Suppressor macrophage (primary cell): ENCODE measurements at places on chromosomes 4 and X.
A peak's percentile ranks its signal among the peaks of the same experiment; 100 is the strongest.

DNA sequence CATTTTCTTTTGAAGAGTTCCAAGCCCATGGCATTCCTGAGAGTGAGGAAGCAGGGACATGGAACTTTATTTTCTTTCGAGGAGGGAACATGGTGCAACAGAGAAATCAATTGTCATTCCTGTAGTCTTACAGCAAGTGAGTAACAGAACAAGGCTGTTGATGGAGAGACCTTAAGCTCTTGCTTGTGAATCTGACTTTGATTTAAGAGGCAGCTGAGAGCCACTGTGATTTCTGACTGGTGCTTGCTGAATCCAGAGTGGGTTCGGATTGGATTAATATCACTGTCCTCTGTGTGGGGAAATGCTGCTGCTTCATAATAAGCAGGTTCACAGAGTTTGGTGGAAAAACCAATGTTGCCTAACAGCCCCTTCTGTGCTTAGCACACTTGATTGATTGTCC lies 4.7 kb upstream of the ATP1B4 start:
- no peak for DNase-seq

- no peak for DNase-seq
Observed at GRCh38 chr4:20612313-20612712, 87.9 kb upstream of the PACRGL start.

GRCh38 chrX:75131973-75132627 lies 24.0 kb downstream of the ABCB7 start:
- no peak for DNase-seq

- DNase-seq = no peak
Observed at GRCh38 chr4:45502471-45502870, 621.4 kb downstream of the GABRG1 start.

GRCh38 chrX:154380153-154380552 lies 1.1 kb downstream of the EMD start:
- no peak for DNase-seq

DNA sequence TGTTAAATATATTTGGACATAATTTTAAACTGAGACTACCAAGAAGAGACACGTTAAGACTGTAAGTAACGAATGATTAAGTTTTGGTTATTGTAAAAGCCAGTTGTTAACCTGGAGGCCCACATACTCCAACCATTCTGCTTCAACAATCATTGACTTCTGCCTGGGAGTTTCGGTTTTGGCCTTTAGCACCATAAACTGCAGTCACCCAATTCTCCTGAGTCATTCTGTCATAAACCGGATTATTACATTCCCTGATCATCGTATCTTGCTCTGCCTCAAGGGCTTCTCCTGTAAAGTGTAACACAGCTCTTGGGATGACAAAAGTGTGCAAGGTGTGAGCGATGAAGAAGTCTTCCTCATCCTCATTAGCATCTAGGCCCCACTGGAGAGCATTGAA lies 46.9 kb upstream of the PABPC1L2A start:
- DNase-seq = no peak

- DNase-seq = no peak
Observed at GRCh38 chrX:24956828-24957227, 58.9 kb downstream of the ARX start.

DNA sequence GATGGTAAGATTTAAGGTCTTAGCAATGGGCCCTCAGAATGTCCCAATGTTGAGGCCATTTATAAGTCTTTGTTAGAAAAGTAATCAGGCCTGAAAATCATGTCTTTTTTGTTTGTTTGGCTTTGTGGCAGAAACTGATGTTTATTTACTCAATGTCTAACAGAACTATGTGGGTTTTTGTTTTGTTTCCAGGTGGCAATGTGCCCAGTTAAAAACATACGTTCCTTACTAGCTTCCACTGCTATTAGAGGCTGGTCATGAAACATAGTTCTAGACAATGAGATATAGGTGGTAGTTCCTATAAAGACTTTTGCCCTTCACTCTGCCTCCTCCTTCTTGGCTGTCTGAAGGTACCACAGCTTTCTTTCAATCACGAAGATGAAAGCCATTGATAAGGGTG lies 108.8 kb downstream of the C4orf51 start:
- DNase-seq = no peak

DNA sequence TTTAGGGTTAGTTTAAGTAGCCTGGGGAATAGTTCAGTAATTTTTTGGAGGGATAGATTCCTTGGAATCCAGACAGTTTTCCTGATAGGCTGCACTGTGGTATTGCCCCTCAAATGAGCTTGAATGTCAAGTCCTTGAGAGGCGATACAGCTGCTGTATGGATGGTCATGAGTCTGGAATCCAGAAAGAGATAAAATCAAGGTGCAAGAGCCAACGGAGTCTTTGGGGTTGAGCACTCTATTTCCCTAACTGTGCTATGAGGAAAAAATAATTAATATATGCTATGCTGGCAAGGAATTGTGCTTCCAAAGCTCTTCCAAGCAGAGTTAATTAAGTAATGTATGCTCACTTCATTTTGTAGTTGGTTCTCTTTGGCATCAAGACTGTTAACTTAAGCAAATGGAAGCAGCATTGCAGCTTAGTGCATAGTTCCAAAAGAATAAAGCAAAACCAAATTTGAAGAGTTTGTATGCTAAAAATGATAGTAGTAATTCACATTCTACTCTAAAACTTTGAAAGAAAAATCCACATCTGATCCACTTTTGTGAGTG lies 48.8 kb downstream of the LIMCH1 start:
- no peak for DNase-seq

- no peak for DNase-seq
Observed at GRCh38 chr4:78312989-78313753, 238.4 kb upstream of the ANXA3 start.

DNA sequence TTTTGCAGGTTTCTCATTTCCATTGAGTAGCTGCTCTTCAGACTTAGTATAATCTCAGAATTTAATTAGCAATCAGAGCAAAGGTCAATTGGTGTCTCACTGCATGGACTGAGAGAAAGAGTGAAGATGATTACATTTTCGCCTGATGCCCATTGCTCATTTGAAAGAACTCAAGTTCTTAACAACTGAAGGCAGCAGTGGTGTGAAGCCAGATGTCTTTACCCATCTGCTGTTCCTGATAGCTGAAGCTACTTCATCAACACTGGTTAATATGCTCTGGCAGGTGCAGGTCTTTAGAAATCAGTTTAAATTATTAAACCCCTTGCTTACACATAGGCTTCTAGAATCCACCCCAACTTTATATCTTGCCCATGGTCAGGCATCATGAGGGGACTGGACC lies 64.5 kb upstream of the FRAS1 start:
- DNase-seq = no peak

GRCh38 chrX:47523713-47524166 lies 37.3 kb upstream of the ARAF start:
- DNase-seq = no peak

DNA sequence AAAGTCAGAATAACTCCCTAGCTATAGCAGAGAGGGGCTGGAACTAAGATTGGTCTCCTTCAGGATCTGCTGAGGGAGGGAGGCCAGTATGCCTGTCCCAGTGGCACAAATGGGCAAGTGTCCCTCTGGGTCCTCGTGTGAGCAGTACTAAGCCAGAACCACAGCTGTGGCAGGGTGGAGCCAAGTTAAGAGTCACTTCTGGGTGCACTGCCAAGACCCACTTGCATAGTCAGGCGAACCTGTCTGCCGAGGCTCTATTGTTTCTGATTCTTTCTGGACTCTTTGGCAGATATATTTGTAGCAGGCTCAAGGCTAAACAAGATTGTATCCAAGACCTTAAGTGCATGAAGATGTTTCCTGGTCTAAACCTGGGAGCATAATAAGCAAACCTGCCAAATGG lies 1123.7 kb upstream of the POU3F4 start:
- DNase-seq = no peak

DNA sequence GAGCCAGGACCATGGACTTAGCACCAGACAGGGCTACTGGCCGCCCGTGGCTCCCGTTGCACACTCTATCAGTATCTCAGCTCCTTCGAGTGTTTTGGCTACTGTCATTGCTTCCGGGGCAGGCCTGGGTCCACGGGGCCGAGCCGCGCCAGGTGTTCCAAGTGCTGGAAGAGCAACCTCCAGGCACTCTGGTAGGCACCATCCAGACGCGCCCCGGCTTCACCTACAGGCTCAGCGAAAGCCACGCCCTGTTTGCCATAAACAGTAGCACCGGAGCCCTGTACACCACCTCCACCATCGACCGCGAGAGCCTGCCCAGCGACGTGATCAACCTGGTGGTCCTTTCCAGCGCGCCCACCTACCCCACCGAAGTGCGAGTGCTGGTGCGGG lies 1.6 kb downstream of the FAT4 start:
- DNase-seq = no peak

GRCh38 chr4:129264008-129264657 lies 168.2 kb downstream of the C4orf33 start:
- no peak for DNase-seq

DNA sequence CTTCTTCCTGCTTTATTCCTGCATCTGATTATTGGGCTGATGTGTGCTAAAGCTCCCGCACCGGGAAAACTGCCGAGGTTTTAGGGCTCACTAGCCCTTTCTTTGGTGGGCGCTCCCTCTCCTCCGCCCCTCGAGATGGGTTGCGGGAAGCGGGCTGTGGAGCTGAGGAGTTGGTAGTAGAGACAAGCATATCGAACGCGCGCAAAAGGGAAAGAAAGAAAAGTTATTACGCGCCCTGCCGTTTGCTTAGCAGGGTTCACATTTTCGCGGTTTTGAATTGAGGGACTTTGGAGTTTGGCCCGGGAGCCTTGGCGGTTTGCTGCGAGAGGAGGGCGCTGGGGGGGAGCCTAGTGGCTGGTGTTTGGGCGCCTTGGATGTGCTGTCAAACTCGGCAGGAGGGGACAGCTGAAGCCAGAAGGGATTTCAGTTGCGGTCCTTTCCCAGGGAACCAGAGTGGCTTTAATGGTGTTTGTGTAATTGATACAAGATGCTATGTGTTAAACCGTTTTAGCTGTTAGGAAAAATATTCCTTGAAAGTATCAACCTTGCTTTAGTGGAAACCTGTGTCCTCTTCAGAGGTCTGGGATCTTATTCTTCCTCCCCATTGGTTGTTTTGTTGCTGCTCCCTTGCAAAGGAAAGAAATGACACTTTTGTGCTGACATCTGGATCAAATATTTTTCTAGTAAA lies 1.1 kb downstream of the GAB1 start:
- DNase-seq = peak; percentile 50

GRCh38 chrX:118459494-118459893 lies 36.1 kb upstream of the DOCK11 start:
- peak; percentile 26 for DNase-seq

DNA sequence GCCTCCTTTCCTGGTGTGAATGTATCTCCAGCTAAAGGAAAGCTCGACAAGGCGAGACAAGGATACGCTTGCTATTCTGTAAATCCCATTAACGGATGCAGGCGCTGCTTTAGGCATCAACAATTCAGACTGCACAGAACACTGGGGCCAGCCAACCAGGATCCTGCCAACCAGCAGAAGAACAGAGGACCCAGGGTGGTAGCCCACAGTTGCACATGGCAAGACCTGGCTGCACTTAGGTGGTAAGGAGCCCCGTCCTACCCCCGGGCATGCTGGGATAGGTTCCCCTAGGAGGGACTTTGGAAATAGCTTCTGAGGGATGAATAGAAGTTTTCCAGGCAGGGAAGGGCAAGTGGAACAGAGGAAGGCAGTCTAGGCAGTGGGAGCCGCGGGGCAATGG lies 20.7 kb downstream of the PSAPL1 start:
- no peak for DNase-seq

DNA sequence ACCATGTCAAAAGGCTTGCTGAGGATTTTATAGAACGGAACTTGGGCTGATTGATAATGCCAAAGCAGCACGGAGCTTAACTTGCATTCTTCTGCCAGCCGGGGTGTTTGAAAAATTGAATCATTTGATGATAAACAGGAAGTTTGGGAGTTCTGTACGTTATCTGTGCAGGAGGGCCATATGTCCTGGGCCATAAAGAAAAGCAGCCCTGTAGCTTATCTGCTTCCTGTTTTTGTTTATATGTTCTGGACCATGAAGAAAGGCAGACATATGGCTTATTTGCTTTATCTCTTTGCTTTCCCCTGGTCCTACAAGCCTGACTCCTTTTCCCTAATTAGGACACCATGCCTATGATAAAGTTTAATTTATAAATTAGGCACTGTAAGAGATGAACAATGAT lies 62.4 kb downstream of the HOPX start:
- DNase-seq = no peak

DNA sequence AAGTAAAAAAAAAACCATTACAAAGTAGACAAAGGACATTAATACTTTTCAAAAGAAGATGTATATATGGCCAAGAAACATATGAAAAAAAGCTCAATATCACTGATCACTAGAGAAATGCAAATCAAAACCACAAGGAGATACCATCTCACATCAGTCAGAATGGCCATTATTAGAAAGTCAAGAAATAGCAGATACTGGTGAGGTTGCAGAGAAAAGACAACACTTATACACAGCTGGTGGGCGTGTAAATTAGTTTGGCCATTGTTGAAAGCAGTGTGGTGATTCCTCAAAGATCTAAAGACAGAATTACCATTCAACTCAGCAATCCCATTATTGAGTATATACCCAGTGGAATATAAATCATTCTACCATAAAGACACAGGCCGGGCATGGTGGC lies 39.3 kb downstream of the TASL start:
- no peak for DNase-seq

DNA sequence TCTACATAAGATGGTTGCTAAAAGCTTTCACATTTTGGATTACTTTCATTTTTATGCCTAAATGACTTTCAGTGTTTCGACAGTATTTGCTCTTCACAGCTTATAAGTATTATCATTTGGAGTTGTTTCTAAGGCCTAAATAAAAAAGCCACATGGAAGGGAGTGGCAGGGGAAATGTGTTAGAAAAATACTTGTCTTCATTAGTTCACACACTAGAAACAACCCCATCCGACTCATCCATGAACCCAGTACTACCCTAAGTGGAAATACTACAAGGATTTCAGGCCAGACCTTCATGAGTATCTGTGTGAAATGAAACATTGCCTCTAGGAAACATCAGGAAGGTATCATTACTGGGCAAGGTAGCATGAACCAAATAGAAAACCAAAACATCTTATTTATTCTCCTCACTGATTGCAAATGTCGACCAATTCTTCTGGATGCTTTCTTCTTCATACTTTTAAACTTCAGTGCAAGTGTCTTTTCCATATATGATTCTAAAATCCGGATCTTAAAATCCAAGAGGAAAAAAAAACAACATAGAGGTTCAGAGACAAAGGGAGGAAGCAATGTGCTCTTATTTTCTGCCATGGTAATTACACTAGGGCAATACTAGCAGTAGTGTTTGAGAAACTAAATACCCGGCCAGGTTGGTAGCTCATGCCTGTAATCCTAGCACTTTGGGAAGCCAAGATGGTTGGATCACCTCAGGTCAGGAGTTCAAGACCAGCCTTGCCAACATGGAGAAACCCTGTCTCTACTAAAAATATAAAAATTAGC lies 349.4 kb downstream of the ARHGAP24 start:
- DNase-seq = no peak

DNA sequence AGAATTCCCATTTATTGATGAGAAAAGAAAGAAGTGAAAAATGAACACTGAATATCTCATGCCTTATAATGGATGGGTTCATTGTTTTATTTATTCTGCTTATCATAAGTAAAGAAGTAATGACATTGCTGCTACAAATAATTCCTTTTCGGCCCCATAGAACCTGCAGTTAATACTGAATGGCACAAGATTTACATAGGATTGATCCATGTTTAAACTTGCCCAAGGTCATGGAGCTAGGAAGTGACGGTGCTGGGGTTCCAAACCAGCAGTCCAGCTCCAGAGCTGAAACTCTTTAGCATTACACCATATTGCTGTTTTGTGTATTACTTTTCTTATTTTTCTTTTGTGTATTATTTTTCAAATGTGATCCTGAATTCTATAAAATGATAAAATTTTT lies 30.2 kb upstream of the PRSS48 start:
- DNase-seq = no peak
